ENCODE measurements at places on chromosomes 2 and 18.

- peak; percentile 76 for DNase-seq
Observed at GRCh38 chr2:237264480-237265219, 149.3 kb downstream of the COL6A3 start.

DNA sequence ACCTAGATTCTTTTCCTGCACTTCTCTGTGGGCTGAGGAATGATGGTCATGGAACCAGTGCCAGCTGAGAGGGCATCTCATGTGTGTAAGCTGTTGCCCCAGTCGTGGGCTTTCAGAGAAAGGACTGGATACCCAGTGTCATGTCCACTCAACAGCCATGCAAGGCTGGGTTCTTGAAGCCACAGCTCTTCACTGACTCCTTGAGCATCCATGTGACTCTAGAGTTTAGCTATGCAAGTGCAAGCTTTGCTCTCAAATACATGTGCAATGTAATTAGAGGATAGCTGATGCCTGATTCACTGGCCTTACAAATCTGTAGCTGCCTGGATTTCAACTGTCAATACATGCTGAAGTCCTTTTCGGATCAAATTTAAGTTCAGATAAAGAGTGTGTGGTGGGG lies 46.8 kb upstream of the EML6 start:
- DNase-seq: no peak

DNA sequence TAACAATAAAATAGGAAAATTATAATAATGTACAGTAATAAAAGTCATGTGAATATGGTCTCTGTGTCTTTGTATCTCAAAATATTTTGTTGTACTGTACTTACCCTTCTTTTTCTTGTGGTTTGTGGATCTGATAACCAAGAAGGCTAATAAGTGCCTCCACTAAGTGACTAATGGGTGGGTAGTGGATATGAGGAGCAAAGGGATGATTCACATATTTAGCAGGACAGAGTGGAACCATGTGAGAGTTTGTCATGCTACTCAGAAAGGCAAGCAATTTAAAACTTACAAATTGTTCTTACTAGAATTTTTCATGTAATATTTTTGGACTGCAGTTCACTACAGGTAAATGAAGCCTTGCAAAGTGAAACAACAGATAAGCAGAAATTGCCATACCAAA lies 1241.2 kb upstream of the CDH2 start:
- no peak for DNase-seq

DNA sequence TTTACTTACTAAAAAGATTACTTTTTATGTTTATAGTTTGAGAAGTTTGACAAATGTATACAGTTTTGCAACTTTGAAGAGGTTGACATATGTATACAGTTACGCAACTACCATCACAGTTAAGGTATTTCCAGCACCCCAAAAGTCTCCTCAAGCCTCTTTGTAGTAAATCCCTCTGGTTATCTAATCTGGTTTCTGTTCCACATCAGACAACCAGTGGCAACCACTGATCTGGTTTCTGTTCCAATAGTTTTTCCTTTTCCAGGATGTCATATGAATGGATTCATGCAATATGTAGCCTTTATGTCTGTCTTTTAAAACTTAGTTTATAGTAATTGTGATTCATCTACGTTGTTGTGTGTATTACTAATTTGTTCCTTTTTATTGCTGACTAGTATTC lies 23.5 kb downstream of the IFIH1 start:
- no peak for DNase-seq

GRCh38 chr2:53668624-53669026 lies 99.0 kb upstream of the CHAC2 start:
- DNase-seq: no peak

GRCh38 chr2:214320211-214320610 lies 90.6 kb upstream of the VWC2L start:
- DNase-seq: no peak

DNA sequence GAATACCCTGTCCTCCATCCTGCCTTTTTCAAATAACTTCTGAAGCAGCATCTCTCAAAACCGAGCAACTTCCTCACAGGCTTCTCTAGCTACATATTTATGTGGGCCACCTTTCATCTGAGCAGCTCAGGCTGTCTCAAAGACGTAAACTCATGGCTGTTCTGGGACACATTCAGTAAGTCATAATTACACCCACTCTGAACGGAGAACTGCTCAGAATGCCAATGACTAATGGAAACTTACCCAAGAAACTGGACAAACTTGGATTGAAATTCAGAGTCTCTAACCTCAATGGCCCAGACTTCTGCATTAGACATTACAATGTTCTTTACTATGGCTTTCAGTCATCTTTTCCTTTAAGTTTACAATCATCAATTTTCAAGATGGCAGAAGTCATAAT lies 145.2 kb downstream of the RAD51AP2 start:
- DNase-seq: no peak

GRCh38 chr2:169361706-169362117 lies 622 bp downstream of the LRP2 start:
- no peak for DNase-seq

DNA sequence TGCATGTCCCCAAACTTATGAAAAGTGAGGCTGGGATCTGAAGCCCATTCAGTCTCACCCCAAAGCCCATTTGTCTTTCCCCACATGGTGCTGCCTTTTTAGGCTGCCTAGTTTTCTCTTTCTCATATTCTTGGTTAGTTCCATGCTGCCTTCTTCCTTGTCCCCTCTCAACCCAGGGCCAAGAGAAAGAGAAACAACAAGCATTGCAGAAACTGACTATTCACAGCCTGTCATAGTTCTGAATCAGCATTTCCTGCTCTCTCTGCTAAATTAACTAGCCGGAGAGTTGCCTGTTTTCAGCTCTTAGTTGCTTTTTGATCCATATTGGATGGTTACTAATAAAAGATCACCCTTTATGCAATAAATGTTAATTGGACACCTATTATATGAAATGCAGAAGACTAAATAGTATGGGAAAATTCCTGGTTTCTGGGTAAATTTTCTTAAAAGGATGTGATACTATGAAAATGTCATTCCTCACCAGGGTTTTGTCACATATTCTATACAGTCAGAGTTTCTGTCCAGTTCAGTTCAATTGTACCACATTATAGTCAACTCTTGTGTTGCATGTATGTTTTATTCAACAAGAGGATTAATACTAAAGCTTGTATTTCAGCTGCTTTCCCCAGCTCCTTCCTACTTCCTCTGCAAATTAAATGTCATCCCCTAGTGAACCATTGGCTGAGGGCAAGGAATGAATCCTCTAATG lies 246.5 kb downstream of the GALR1 start:
- DNase-seq: no peak

- DNase-seq: no peak
Observed at GRCh38 chr2:229612384-229612971, 101.9 kb downstream of the DNER start.

DNA sequence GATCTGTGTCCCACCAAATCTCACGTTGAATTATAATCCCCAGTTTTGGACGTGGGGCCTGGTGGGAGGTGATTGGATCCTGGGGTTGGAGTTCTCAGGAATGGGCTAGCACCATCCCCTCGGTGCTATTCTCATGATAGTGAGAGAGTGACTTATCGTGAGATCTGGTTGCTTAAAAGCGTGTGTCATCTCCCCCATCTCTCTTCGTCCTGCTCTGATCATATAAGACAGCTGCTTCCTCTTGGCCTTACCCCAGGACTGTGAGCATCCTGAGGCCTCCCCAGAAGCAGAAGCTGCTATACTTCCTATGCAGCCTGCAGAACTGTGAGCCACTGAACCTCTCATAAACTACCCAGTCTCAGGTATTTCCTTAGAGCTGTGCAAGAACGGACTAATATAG lies 163.7 kb upstream of the NDUFV2 start:
- DNase-seq: no peak

GRCh38 chr2:162212366-162212765 lies 30.9 kb downstream of the FAP start:
- DNase-seq: no peak

DNA sequence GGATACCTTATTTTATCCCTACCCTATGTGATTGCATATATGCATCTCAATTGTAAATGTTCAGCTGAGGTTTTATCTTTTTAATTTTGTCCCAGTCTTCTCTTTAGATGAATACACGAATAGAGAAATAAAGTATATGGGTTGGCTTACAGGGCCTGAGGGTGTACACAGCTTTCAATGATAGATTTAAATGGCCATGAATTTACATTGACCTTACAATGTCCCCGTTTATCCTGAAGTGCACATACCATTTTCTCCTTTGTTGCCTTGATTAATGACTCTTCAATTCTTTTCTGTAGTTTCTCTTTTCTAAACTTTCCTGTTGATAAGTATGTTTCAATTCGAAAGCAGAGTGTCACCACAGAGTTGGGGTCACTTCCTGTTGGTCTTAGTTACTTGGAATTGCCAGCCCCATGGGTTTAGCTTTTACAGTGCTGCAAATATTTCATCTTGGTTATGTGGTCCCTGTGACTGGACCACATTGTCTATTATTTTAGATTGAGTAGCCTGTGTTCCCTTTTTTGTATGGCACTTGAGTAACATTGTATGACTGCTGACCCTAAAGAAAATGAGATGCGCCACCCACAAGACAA lies 1616.3 kb upstream of the ACVR2A start:
- DNase-seq: no peak

GRCh38 chr2:237629739-237630138 lies 2.4 kb downstream of the LRRFIP1 start:
- DNase-seq: no peak

GRCh38 chr2:175734686-175735085 lies 267.4 kb downstream of the LNPK start:
- no peak for DNase-seq

DNA sequence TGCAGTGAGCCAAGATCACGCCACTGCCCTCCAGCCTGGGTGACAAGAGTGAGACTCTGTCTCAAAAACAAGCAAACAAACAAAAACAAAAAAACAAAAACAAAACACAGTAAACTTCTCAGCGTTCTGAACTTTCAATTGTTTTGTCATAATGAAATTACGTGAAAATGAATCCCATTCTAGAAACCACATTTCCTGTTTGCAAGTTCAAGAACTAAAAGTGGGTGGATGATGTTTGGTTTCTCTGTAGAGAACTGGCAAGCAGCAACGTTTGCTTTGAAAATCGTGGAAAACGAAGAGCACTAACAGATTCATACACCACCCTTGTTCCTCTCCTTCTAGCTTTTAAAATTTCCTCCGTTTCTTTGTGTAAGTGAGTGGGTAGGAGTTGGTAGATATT lies 226.1 kb upstream of the LYPD1 start:
- no peak for DNase-seq

DNA sequence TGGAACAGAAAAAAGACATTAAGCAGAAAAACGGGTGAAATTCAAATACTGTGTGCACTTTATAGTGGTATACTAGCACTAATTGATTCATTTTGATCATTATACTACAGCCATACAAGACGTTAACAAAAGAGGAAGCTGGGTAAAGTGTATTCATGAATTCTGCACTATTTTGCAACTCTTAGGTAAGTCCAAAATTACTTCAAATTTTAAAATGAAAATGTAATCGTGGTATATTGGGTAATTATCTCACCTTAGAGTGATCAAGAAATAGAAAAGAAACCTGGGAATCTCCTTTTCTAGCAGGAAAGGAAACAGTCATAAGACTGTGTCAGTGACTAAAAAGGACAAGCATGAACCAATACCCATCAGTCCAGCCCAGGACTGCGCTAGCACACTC lies 5.4 kb downstream of the TGFBRAP1 start:
- DNase-seq: no peak

GRCh38 chr2:220065581-220065980 lies 438.2 kb downstream of the SLC4A3 start:
- no peak for DNase-seq

GRCh38 chr2:88967844-88968243 lies 276.4 kb downstream of the RPIA start:
- DNase-seq: no peak

- DNase-seq: no peak
Observed at GRCh38 chr18:58847383-58848071, 17.1 kb upstream of the ZNF532 start.

DNA sequence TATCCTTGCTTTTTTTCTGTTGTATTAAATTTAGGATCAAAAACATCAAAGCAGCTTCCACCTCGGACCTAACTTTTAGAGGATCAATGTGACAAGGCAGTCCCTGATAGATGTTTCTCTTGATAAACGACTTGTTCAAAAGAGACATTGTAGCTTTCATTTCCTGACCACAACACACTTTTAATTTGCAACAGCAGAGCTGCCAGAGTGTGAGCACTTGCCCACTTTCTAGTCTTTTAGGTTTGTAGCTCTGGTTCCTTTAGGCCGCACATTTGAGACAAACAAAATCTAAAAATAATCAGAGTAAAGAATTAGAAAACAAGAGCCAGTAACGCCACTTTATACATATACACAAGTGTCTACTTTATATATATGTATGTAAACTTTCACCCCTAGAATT lies 3.1 kb downstream of the FIGN start:
- no peak for DNase-seq

GRCh38 chr2:135256531-135257260 lies 204.6 kb downstream of the RAB3GAP1 start:
- no peak for DNase-seq

DNA sequence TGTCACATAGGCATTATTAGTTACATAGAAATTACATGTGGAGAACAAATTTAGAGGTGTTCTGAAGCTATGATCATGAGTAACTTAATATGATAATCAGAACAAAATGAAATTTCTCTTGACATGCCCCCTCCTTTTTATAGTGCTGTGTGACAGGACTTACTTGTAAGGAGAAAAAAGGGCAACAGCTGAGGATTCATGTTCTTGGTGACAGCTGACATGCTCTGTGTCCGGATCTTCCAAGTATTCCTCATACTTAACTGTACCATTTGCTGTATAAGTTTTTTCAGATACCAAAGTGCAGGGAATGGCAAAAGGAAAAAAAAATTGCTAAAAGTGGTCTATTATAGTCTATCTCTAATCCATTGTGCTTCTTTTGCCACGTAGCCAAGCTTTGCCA lies 3.5 kb upstream of the MYL1 start:
- DNase-seq: no peak

DNA sequence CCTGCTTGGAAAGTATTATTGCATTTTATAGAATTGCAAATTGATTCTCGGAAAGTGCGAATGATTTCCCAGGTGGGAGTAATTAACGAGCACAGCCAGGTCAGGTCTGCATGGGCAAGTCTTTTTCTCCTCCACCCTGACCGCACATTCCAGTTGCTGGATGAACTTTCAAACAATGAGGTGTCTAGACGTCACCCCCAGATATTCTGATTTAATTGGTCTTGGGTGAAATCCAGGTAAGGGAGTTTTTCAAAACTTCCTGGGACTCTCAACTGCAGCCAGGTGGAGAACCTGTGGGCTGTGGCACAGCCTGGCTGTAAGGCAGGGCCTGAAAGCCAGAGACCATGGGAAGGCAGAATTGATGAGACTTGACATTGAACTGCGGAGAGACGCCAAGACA lies 15.9 kb upstream of the RNF152 start:
- DNase-seq: no peak

DNA sequence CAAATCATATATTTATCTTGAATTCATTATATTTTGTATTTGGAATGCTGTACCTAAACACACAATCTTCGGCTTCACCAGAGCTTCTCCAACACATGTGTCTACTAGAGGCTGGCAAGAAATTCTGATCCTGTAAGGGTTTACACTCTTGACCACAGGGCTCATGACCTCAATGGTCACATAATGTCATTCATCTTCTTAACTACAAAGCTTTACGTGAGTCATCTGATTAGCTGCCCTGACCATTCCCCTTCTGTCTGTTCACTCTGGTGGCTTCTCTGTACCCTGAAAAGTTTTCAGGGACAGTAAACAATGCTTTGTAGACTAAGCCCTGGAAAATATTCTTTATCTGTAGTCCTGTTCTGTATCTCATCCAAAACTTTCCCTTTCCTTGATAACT lies 423.9 kb downstream of the CMPK2 start:
- no peak for DNase-seq

GRCh38 chr2:126059379-126059778 lies 596.6 kb upstream of the GYPC start:
- no peak for DNase-seq

- DNase-seq: no peak
Observed at GRCh38 chr2:112151701-112152440, 13.7 kb downstream of the FBLN7 start.
